ENCODE measurements at places on chromosomes 3 and 15.

DNA sequence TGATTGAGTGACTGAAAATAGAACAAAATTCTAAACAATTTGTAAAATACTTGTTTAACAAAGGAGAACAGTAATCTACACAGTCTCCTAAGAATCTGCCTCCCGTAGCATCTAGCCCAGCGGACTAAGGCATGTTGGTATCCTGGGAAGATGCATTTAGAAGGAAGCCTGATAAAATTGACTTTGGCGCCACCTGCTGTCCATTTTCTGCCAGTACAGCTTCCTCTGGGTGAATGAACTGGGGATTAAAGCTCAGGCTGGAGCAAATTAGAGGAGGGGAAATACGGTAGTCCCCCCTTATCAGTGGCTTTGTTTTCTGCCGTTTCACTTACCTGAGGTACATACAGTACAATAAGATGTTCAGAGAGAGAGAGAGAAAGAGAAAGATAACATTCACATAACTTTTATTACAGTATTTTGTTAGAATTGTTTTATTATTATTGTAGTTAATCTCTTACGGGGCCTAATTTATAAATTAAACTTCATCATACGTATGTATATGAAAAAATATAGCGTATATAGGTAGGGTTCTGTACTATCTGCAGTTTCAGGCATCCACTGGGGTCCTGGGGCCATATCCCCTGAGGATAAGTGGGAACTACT, 191.6 kb downstream of the GAP43 start:
- DNase-seq, result peak; percentile 66

DNA sequence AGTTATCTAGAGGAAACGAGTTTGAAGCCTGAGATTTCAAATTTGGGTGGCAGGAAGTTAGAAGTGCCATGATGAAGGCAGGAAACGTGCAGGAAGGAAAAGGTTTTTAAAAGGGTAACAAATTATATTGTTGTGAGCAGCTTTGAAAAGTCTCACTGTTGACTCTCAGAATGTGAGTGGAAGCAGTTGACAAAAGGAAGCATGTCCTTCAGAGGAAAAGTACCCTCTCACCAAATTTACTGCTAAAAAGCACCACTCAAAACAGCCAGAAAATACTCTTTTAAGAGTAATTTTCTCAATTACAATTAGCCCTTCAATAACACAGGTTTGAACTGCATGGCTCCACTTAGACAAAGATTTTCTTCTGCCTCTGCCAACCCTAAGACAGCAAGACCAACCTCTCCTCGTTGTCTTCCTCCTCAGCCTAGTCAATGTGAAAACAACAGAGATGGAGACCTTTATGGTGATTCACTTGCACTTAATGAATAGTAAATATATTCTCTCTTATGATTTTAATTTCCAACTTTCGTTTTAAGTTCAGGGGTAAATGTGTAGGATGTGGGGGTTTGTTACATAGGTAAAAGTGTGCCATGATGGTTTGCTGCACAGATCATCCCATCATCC, 117.1 kb upstream of the LIPC start:
- DNase-seq, result peak; percentile 18

DNA sequence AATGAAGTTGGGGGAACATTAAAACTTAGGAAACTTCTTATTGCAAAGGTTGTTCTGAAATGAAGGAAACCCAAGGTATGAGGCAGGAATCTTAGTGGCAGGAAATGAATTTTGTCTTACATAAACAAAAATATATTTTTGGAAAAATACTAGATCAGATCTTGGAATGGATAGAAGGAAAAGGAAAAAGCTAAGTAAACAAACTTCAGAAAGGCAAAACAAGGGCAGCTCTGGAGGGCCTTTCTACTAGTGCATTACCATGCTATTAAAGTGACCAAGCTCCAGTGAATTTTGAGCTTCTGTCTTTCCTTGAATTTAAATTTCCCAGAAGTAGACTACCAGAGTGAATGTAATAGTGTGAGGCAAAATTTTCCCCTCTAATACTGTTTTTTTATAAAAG, 13.6 kb downstream of the ARL6 start:
- DNase-seq, result no peak

DNA sequence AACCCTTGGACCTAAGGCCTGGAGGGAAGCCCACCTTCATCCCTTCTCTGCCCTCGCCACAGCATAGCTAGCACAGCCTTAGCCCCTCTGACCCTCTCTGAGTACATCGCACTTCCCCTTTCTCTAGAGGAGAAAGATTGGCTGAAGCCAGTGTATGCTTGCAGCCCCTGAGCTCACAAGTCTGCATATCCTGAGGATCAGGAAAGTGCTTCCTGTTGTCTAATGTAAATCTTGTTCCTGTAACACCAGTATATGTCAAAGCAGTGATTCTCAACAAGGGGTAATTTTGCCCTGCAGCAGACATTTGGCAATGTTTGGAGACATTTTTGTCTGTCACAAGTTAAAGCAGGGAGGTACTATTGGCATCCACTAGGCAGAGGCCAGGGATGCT, 2.2 kb upstream of the PRKCD start:
- no peak for DNase-seq

DNA sequence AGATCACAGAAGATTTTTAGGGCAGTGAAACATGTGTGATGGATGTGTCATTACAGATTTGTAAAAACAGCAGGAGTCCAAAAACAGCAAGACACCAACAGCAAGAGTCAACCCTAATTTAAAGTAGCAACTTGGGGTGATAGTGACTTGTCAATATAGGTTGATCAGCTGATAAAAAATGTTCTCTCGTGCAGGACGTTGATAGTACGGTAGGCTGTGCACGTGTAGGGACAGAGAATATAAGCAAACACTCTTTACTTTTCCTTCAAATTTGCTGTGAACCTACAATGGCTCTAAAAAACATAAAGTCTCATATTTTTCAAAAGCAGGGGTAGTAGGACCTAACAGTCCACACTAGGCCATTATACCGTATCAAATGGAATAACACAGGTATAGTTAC, 120.8 kb downstream of the STAG1 start:
- no peak for DNase-seq

DNA sequence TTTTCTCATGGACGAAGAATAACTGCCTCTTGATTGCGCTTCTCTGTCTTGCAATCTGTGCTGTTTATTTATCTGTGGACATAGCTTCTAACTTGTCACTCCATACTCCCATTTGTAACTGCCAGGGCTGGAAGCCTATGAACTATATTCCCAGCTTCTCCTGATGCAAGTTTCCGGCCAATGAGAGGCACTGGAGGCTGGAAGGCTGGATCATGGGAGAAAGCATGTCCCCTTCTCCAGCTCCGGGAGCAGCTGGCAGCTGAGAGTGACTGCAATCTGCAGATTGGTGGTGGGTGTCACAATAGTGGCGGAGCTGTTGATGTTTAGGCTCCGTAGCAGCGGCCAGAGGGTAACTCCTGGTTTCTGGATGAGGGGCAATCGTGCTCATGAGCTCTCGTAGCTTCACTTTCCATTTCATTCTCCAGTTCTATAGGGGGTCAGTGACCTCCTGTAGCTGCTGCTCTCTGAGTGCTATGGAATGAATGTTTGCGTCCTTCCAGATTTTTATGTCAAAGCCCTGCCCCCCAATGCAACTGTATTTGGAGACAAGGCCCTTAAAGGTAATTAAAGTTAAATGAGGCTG, 35.7 kb upstream of the PCSK6 start:
- DNase-seq, result no peak

DNA sequence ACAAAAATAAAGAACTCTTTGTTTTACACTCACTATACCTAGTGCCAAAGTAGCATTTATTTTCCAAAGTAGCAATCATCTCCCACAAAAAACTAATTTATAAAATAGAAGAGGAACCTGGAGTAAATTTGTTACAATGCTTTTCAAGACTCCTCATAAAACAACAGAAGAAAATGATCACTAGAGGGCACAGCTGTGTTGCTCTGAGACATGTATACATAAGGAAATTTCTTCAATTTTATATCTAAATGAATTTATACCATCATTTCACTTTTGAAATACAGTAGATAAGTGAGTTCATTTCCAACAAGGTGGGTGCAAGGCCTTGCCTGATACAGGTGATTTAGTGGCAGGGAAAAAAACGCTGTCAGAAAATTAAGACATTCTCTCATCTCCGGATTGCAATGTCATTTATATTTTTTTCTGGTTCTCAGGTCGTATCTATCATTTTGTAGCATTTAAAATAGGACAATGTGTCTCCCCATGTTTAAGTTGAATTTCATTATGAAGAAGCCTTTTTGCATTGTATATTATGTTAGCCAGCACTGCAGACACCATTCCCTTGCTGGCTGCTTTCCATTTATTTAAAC, 25.3 kb upstream of the ARHGEF26 start:
- no peak for DNase-seq

Measured in CD4-positive, alpha-beta T cell treated with Interleukin-4 for 4 hours (primary cell).